ENCODE measurements at places on chromosomes 6 and 20.

GRCh38 chr6:88349511-88349910 lies 183.4 kb upstream of the CNR1 start:
- DNase-seq = no peak

DNA sequence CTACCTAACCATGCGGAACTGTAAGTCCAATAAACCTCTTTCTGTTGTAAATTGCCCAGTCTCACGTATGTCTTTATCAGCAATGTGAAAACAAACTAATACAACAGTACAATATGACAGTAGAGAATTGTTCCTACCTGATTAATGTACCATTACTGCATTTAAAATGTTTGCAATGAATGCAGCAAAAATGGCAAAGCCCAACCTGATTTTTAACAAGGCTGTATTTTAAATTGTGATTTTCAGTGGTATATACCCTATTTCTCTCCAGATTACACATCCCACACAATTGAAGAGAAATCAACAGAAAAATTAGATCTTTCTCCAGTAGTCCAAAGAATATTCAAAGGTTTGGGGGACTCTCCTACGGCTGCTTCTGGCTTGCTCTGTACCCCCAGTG lies 3.3 kb upstream of the PCSK2 start:
- DNase-seq = no peak

DNA sequence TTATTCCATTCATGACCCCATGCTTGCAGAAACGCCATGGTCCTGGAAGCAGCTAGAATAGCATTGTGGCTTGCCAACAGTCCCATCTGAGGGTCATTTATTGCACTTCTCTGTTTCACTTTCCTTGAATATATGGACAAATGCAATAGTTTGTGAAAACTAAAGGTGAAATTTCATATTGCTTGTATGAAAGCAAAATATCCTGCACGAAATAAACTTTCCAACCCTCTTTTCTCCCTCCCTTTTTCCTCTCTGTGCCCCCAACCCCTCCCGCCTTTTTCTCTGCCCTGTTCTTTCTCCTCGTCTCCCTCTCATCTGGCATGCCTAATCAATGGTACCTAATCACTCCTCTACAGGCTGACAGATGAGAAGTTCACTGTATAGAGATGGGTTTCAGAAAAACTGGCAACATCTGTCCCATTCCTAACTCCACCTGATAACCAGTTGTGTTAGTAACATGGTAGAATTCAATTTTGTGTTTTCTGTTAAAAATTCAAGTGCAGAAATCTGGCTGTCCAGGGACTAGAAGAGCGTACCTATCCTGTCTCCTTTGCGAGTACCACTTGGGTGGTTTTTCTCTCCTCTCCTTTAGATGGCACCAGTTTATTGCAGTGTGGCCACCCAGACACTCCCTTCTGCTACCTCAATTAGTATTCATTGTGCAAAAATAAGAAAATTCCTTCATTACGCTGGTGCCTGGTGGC lies 198.6 kb downstream of the FOXA2 start:
- no peak for DNase-seq

DNA sequence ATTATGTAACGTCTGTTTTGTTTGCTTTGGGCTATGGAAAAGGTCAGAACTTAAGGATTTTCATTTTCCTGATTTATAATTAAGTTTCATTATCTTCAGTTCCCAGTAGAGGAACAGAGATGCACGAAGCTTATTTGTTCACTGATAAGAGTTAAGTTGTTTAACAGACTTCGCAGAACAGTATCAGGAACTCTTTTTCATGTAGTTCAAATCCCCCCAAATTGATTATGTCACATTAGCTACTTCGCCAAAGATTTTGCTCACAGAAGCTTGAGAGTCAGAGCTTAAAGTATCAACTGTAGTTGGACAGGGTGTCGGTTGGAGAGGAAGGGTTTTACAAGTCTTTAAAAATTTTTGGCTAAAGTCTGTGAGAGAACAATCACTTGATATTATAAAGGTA lies 43.4 kb downstream of the ZHX3 start:
- DNase-seq = no peak

DNA sequence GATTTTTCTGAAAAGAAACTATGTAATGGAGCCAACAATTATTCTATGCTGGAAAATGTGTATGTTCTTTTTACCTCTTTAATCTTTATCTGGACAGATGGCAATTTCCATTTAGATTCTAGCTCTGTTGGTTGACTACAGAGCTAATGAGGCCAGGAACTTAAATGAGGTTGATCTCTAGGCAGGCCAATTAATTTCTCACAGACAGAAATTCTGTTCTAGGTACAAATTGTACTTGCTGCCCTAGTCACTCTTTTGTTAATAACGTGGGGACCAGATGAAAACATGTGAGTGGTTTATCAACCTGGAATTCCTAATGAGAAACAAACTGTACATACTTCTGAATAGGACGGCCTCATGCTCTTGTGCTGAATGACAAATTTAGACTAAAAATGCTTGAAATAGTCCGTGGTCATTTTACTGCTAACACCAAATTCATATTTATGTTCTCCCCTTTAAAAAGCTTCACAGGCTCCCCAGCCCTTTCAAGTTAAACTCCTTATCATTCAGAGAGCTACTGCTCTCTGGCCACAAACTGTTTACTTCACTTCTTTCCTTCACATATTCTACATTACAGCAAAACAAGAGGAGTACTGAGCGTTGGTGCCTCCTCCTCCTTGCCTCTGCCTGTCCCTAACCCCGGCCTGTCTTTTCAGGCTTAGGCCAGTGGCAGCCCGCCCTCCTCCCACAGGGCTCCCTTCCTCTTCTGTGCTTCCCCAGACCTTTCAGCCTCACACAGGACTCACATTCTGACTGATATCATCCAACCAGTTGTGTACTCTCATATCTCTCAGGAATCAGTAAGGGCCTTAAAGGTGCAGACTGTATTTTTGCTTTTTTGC lies 41.4 kb downstream of the DTNBP1 start:
- DNase-seq = no peak

DNA sequence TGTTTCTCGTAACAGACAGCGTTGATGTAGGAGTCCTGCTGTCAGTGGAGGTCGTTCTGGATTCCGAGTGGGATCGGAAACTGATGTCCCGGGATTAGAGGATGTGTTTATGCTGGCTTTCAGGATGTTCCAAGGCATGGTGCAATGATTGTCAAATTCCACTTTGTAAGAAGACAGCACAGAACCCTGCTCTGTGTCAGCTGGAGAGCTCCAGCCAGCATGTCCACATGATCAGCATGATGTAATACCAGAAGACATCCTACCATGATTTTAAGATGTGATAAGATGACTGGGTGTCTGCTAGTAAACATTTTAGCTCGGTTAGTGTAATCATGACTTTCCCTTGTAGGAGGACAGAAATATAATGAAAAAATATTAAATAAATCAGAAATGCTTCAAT lies 20.3 kb downstream of the ENPP1 start:
- DNase-seq = no peak

GRCh38 chr20:4893709-4894108 lies 107.6 kb downstream of the SLC23A2 start:
- no peak for DNase-seq
